NCI-H2081 (cell line): ENCODE measurements at places on chromosomes 1 and 21.
A peak's percentile ranks its signal among the peaks of the same experiment; 100 is the strongest.

- peak; percentile 39 for DNase-seq
Measured at GRCh38 chr21:18384771-18385170, 18.8 kb downstream of the TMPRSS15 start.

DNA sequence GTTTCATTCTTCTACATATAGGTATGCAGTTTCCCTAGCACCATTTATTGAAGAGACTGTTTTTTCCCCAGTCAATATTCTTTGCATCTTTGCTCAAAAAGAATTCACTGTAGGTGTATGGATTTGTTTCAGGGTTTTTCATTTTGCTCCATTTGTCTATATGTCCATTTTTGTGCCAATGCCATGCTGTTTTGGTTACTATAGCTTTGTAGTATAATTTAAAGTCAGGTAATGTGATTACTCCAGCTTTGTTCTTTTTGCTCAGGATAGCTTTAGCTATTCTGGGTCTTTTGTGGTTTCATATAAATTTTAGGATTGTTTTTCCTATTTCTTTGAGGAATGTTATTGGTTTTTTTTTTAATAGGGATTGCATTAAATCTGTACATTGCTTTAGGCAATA lies 15.9 kb upstream of the SMAP2 start:
- DNase-seq: no peak

DNA sequence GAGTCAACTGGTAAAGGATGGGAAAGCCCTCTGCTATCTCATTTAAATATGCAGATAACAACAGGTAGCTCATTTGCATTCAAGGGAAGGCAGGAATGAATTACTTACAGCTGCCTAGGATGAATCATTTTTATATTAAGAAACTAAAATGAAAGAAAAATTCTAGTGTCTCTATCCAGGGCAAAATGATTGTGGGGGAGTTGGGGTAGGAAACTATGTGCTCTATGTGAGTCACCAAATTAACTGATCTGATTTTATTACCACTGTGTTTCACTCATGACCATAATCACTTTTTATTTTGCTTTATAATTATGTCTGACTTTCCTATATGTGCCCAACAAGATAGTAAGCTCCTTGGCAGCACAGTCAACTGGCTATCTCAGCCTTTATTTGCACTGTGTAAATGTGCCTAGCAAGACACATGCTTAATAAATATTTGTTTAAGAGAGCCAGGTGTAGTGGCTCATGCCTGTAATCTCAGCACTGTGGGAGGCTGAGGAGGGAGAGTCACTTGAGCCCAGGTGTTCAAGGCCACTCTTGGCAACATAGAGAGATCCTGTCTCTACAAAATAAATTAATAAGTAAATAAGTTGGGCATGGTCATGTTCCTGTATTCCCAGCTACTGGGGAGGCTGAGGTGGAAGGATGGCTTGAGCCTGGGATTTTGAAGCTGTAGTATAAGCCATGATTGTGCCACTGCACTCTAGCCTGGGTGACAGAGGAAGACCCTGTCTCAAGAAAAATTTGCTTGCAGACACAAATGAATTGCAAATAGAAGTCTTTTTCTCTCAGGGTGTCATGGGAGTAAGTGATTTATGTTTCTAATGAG lies 84.1 kb downstream of the SPAG17 start:
- peak; percentile 71 for DNase-seq

- no peak for DNase-seq
Measured at GRCh38 chr1:59005491-59006288, 221.8 kb upstream of the JUN start.

DNA sequence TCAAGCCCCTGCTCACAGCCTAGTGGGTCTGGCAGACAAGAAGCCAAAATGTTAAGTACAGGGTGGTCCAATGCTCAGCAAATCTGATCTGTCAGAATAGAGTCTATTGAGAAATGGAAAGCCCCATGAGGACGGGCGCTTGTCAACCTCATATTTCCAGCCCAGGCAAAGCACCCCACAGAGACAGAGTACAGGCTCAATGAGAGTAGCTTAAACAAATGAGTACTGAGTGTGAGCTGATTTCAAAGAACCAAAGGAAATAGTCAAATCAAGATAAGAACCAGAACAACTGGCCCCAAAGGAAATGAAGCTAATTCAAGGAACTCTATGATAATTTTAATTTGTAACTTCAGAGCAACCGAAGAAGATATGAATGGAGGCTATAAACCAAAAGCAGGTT lies 44.6 kb upstream of the SLC30A1 start:
- no peak for DNase-seq

DNA sequence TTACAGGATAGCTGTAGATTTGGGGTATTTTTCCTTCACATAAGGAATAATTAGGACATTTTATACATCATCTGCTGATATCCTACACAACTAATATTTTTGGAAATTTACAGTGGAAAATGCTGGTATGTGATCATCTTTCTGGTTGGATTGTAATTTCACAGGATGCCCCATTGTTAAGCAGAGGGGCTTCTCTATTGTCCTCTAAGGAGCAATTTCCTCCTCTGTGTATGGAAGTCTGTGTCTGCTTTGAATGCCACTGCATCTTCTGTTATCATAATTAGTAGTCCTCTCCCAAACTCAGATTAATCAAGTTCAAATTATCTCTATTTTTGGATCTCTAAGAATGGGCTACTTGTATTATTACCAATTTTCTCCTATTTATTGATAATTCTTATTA lies 988.1 kb upstream of the B3GALT2 start:
- DNase-seq: no peak

GRCh38 chr1:91733108-91733710 lies 152.7 kb downstream of the TGFBR3 start:
- no peak for DNase-seq

DNA sequence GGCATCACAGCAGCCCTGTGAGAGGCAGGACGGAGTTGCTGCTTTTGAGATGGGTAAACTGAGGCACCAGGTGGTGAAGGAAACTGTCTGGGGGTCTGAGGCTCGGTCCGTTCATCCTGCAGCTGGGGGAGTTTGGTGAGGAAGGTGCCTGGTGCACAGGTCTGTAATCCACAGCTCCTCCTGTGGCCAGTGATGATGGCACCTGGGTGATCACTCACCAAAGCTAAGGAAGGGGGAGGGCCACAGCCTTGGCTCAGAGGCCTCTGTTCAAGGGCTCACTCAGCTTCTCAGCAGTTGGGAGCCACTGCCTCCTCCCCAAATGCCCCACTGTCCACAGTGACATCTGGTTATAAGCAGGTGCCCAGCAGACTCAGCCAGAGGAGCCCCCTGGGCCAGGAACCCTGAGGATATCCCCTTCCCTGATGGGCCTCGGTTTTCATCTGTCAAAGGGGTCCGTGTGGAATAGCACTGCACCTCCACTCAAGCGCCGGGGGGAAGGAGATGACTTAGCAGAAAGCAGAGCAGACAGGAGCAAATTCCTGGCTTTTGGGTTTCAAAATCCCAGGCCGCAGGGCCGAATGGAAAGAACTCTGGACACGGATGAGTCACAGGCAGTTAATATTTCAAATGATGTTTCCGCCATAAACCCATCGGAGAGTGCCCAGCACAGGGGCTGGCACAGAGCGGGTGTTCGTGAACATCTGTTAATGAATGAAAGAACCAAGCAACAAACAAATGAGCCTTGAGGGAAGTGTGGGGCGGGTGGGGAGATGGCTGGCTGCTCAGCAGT lies 82.8 kb downstream of the DMRTB1 start:
- DNase-seq: no peak

DNA sequence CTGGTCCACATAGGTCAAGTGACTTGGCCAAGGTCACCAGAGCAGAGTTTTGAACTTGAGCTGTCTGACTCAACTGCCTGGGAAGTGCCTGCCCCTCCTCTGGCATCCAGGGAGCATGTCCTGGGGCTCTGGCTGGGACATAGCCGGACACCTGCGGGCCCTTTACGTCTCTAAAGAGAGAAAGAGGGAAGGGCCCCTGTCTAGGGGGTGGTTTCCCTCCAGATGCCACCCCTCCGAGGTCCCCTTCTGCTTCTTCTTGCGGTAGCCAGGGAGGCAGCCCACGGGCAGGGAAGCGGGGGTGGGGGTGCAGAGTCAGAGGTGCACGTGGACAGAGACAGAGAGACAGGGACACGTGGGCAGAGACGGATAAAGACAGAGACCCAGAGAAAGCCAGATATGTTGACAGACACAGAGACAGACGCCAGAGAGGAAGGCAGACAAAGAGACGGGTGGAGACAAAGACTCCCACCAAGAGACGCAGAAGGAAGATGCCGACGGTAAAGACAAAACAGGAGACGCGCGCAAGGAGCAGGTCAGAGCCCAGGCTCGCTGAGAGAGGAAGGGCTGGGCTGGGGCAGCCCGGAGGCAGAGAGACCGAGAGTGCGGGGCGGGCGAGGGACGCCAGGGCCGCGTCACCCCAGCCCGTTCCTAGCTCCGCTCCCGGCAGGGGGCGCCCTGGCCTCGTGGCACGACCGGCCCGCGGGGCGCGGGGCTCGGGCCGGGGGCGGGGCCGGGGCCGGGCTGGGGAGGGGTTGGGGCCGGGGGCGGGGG lies 458 bp upstream of the ALPL start:
- peak; percentile 14 for DNase-seq

- DNase-seq: no peak
Measured at GRCh38 chr1:53656747-53657530, 82.0 kb downstream of the GLIS1 start.

- no peak for DNase-seq
Measured at GRCh38 chr1:230194525-230194924, 127.5 kb downstream of the GALNT2 start.

DNA sequence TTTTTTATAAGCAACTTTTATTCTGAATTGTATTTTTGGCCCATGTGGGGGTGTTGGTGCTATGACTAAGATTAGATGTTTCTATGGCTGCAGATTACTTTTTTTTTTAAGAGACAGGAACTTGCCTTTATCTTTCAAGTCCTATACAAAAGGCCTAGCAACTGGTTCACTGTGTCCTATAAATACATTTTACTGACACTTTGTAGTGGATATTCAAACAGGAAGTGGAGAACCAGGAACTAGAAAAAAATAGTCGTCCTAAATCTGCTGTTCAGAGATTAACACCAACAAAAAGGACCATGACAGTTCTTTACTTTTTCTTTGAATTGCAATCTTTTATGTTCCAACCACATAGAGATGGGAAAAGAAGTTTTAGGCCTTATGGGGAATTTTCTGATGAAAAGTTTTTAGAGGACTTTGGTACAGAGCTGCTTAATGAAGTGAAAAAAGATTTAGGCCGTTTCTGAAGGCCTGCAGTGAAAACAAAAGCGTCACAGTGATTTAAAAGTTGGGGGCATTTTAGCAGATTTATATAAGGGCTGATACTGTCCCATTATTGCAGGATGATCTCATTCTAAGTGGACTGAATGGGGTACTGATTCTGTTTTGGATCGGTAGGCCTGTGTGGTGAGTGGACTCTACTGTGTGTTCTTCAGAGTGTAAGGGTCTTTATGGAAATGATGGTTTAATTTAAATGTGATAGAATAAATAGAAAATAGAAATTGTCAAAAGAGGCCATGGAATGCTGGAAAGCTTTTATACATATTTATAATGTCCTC lies 136.4 kb upstream of the DEPDC1 start:
- no peak for DNase-seq

GRCh38 chr1:202599669-202600431 lies 110.4 kb downstream of the SYT2 start:
- DNase-seq: peak; percentile 46

DNA sequence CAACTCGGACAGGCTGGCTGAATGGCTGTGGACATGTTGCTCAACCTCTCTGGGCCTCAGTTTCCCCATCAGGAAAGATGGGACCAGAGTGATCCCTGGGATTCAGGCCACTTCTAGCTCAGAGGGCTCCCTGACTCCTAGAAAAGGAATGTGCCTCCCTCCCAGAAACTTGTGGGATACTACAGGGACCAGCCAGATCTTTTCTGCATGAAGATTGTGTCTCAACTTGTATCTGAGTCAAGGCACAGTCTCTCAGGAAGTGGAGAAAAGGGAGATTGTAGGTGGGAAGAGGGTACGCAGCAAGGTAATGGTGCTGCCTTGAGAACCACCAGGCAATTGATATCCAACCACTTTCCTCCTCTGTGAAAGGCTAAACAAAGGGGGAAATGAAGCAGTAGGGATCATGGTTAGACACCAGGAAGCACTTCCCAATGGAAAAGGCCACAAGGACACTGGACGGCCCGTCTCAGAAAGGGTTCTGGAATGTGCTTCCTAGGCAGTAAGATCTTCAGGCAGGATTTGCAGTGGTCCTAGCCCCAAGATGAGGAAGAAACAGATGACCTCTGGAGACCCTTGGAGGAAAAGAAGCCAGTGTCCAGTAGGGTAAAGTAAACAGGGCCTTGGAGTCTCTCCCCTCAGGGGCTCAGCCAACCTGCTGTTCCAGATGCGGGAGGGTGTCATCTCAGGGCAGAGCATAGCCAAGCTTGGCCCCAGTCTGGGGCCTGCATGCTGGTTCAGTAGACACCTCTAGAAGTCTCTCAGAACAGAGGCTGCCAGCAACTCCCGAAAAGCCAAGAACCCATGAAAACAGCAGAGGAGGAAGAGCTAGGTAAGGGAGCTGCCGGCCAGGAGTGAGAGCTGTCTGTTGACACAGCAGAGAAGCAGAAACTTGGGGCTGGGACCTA lies 16.8 kb downstream of the IFFO2 start:
- DNase-seq: no peak

DNA sequence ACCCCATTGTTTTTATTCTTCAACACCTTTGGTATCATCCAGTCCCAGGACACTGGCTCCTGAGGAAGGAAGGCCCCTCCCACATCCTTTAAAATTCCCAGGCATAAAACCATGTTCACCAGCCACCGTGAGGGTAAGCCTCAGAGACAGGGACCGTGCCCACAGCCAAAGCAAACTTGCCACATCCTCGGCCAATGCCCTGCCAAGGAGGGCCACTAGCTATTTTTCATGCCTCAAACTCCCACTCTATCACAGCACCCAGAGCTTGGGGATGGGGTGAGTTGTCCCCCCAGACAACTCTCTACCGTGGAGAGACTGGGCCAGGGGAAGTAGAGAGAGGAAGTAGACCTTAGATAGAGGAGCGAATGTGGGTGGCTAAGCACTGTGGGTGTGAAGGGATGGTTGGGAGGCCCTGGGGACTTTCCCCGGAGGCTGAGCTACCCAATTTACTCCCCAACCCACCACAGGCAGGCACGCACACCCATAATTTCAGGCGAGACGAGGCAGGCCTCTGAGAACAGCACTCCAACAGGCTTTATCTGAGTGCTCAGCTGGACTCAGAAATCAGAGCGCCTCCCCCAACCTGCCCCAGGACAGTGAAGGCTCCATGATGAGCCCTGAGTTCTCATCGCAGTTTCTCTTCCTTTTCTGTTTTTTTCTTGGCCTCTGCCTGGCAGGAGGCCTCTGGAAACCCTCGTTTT lies 15.9 kb upstream of the BTG2 start:
- DNase-seq: no peak
